NB4 (cell line): ENCODE measurements at places on chromosomes 4 and X.
A peak's percentile ranks its signal among the peaks of the same experiment; 100 is the strongest.

GRCh38 chrX:22012051-22012450 lies 20.1 kb upstream of the PHEX start:
- no peak for DNase-seq

GRCh38 chr4:183030309-183030708 lies 68.7 kb upstream of the WWC2 start:
- no peak for DNase-seq

DNA sequence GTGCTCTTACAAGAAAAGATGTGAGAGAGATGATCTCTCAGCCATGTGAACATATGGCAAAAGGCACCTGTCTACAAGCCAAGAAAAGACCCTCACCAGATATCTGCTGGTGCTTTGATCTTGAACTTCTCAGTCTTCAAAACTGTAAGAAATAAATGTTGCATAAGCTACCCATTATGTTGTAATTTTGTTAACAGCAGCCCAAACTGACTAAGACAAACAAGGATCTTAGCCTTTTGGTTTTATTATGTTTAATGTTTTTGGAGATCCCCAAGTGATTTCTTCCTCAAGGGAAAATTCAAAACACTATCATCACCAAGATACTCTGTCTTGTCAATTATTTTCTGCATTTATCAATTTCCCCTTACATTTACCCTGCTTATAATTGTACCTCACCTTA lies 21.8 kb upstream of the CCNI start:
- DNase-seq = no peak

GRCh38 chrX:122777766-122778165 lies 406.3 kb upstream of the GRIA3 start:
- peak; percentile 6 for DNase-seq

- DNase-seq = no peak
These were observed 41.5 kb downstream of the REELD1 start for GRCh38 chr4:146255874-146256273.

GRCh38 chr4:185204238-185204910 lies 574 bp upstream of the CFAP97 start:
- peak; percentile 31 for DNase-seq

- no peak for DNase-seq
These were observed 40.4 kb upstream of the PROM1 start for GRCh38 chr4:16124232-16124631.

DNA sequence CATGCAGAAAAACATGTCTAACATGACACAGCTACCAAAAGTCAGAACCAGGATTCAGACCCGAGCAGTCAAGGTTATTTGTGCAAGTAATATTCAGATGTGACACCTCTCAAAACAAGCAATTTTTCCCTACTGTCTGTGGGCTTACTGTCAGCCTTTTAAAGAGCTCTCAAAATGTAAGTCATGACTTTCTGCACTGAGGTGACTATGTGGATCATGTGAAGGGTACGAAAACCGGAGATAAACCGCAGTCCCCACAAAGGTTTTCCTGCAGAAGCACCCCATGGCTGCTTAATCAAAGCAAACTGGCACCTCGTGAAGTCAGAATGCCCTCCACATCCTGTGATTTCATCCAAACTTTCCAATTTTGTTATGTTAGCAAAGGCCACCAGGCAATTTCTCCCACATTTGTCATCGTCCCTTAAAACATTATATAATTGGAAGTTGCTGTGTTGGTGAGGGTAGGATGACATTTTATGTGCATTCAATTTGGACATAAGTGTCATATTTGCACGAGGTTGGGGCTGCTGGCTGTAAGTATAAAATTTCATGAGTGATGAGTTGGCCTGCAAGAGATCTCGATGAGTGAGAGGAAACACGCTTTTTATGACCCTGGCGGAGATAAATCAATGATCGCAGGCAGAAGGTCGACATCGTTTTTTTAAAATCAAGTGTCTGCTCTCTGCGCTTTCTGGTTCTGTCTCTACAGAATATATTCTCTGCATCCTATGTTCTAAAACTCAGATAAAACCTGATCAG lies 161.2 kb downstream of the STK32B start:
- no peak for DNase-seq

DNA sequence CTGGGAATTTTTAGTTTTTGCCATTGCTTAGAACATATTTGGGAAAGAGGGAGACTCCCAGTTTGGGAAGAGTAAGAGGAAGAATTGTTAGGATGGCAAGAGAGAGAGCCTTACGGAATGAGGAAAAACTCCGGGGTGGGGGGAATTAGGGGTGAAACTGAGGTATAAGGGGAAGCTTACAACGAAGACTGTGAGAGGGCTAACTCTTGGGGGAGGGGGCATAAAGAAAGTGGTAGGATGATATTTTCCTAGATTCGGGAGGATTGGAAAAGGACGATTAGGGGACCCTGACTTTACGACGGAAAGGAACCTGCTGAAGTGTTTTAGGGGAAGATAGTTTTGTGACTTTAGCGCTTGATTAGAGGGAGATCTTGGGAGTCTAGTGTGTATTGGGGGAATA lies 86.2 kb upstream of the HPRT1 start:
- DNase-seq = peak; percentile 13

DNA sequence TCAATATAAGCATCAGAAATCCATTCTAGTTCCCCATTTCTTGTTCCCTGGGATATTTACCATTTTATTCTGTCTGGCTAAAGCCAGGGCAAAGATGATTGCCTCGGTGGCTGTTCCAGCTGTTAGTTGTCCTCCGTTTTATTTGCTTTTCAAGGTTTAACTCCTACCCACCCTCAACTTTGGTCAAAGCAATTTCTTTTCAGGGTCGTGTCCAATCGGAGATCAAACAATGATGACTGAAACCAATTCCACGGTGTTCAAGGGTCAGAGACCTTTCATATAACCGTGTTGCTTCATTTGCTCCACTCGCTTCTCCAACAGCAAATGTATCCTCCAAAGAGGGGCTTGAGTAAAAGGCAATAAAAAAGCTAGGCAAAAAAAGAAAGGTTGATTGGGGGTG lies 193.5 kb upstream of the FTHL17 start:
- DNase-seq = no peak

DNA sequence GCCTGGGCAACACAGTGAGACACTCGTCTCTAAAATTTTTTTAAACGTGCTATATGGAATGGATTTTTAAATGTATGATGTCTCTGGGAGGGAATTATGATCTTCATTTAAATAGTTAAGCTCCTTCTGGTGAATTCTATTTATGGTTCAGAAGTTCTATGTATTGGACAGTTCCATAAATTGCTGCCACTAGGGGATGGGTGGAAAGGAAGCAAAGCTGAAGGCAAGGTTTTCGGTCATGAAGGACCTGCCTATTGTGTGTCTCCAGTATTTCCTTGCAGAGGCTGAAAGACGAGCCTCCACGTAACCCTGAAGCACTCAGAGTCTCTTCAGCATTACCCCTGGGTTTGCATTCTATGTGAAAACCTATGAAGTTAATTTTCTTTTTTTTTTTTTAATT lies 451.5 kb upstream of the FAT1 start:
- no peak for DNase-seq

- peak; percentile 58 for DNase-seq
These were observed 52.8 kb upstream of the CCDC149 start for GRCh38 chr4:24965627-24966026.
